ENCODE measurements at places on chromosomes 1 and 21.

DNA sequence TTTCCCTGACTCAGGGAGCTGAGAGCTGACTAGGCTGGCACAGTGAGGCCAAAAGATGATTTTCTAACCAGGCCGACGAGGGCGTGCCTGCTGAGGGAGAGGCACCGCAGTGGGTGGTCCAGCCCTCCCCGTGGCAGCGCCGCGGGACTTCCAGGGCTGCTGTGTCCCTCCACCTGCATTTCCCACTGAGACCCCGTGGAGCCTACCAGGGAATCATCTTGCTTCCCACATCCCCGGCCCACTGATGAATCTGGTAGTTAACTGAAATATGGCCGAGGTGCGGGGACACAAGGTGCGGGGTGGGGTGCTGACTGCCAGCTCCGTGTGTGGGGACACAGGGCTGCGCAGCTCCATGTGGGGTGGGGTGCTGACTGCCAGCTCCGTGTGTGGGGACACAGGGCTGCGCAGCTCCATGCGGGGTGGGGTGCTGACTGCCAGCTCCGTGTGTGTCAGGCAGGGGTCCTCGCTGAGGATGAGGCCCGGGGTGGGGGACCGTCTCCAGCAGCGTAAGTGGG, 10.4 kb downstream of the WRAP73 start:
- DNase-seq, result no peak

DNA sequence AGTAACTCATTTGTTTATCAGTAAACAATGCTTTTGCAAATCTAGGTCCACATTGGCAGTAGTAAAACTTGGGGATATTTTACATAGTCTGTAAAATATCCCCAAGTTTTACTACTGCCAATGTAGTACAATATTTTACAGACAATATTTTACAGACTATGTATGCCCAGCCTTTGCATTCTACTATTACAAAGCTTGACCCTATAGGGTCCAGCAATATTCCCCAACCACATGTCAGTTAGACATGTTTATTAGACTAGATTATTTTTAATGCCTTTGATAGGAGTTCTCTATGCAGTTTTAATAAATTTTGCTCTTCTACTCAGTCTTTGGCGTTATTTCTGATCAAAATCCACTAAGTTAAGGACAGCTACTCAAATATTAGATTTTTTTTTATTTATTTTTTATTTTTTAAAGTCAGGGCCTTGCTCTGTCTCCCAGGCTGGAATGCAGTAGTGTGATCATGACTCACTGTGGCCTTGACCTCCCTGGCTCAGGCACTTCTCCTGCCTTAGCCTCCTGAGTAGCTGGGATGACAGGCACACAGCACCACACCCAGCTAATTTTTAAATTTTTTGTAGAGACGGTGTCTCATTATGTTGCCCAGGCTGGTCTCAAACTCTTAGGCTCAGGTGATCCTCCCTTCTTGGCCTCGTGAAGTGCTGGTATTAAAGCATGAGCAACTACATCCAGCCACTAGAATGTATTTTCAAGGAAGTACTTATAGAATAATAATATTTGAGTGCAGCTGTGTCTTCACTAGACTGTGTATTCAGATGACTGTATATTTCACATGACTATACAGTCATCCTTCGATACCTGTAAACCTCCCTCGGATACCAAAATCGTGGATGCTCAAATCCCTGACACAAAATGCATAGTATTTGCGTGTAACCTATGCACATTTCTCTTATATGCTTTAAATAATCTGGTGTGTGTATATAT, 19.8 kb downstream of the MIER1 start:
- DNase-seq, result no peak

GRCh38 chr1:229272164-229273158, 1.6 kb downstream of the RAB4A start:
- DNase-seq, result no peak

DNA sequence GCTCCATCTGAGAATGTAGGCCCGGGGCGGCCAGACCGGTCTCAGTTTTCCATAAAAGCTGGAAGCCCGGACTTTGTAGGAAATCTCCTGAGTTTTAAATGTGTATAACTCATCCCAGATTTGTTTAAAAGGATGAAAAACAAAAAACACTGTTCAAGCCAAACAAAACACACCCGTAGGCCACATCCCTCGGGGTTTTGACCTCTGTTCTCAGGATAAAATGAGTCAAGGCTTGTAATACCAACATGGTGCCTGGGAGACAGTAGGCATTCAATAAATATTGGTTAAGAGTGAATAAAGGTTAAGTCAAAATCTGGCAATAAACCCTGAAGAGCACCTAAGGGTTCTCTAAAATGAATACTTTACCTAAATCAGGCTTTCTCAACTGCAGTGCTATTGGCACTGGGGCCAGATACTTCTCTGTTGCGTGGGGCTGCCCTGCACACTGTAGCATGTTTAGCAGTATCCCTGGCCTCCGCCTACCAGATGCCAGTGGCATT, 55.0 kb downstream of the KAZN start:
- no peak for DNase-seq

DNA sequence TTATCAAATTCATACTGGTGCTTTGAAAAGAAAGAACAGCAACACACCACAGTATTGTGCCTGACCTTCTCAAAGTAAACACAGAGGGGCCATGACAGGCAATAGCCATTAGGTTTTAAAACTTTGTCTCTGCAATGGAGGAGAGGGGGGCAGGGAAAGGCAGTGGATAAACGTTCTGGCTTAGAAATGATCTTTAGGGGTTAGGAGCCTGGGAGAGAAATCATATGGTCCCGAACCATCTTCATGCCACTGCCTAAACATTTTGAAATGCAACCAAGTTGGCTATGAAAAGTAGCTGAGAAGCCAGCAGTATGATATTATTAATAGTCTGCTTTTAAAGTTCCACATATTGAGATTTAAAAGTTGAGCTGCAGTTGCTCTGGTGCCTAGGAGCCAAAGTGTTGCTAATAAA, 39.8 kb downstream of the PLPP3 start:
- no peak for DNase-seq

DNA sequence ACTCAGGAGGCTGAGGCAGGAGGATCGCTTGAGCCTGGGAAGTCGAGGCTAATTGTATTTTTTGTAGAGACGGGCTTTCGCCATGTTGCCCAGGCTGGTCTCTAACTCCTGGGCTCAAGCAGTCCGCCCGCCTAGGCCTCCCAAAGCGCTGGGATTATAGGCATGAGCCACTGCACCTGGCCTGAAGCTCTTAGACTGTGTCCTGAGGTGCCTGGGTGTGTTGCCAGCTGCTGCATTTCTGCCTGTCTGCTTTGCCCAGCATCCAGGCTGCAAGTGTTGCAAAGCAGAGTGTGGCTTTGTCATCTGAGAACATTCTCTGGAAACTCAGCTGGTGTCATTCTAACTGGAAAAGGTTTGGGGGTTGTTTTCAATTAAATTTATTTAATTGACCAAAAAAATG, 105.0 kb downstream of the HUNK start:
- DNase-seq, result no peak

DNA sequence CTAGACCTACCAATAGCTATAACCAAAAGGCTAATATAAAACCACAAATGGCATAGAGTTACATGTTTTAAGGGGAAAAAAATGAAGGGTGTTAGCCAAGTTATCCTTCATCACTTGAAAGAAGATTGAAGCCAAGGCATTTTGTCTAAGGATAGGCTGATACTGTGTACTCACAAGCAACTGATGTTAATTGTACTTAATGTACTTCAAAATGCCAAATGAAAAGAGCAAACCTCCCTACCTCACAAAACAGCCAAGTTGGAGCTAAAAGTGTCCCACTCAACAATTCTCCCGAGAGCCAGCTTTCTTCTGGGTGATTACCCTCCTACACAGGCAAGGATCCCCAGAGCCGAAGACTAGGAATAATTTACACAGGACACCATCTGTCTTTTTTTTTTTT, 4.4 kb upstream of the IGSF3 start:
- no peak for DNase-seq

DNA sequence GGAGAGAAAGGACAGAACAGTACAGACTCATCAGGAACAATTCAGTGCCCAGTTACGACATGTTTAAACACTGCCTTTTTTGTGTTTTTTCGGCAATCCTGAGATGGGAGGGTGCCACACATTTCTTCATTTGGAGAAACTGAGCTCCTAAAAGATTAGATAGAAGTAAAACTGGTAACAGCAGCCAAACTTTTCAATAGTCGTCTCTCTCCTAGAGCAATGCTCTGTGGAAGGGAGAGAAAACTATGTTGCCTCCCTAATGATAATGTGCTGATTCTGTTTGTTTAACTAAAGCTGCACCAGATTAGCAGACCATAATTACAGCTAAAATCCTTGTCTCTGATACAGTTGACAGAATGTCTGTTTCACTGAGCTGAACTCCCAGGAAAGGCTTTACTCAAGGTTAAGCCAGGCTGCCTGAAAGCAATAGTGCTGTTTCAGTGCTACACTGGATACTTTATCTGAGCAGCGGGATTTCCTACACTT, 76.2 kb upstream of the CXADR start:
- DNase-seq, result no peak

DNA sequence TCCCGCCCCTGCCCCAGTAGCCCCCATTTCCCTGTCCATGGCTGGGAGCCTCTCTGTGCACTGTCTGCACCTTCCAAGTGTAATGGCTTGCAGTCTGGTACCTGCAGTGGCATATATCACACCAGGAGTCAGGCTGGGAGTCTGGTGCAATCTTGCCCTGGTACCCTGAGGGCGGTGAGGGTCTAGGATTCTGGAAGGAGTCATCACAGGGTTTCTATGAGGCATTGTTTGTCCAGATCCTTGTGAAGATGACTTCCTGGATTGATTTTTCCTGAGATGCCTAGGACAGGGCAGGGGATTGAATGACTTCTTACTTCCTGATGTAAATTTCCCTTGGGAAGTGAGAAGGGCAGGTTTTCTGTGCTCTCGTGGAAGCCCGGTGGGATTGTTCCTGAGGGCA, 5.9 kb upstream of the PKP1 start:
- no peak for DNase-seq

- DNase-seq, result no peak
These were observed 45.4 kb upstream of the LRP8 start for GRCh38 chr1:53373246-53373645.

DNA sequence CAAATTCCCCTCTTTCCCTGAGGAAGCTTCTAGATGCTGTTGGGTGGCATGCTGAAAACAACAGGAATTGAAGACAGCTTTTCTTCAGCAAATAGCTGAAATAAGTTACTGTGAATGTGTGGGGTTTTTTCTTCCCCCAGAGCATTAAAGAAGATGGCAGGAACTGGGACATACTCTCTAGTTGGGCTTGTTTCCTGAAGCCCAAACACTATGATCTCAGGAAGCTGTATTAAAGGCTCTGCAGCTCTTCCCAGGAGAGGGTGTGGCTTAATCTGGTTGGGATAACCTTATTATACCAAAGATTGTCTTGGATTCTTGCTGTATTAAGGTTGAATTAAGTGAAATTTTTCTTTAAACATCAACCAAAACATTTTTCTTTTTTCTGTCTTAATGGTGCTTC, 64.9 kb upstream of the LMO4 start:
- DNase-seq, result no peak

GRCh38 chr1:19122668-19123067, 87.4 kb downstream of the UBR4 start:
- DNase-seq, result no peak

DNA sequence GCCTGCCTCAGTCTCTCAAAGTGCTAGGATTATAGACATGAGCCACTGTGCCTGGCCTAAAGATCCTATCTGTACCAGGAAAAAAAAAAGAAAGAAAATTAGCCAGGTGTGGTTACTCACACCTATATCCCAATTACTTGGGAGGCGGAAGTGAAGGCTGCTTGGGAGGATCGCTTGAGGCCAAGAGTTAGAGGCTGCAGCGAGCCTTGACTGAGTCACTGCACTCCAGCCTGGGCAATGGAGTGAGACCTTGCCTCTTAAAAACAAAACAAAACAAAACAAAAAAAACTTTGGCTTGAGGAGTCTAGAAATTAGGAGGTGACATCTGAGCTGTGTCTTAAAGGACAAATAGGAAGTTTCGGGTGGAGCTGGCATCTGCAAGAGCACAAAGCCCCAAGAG, 38.7 kb upstream of the KIF26B start:
- no peak for DNase-seq

GRCh38 chr1:205256951-205257625, 29.3 kb downstream of the TMCC2 start:
- no peak for DNase-seq

GRCh38 chr1:3541936-3542335, 69.4 kb downstream of the MEGF6 start:
- no peak for DNase-seq

DNA sequence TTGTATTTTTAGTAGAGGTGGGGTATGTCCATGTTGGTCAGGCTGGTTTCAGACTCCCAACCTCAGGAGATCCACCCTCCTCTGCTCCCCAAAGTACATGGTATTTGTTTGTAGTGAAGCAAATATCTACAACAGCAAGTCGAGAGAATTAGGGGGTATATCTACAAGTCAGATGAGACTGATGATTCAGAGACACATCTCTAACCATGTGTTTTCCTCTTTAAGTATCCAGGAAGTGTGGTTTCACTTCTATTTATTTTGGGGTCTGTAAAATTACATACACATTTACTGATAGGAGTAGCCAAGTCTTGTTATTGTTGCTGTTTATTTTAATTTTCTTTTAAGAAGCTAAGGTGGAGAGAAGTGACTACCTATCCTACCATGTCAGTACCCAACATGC, 44.9 kb downstream of the SGIP1 start:
- no peak for DNase-seq

GRCh38 chr1:76474922-76475321, 392.4 kb upstream of the ST6GALNAC5 start:
- no peak for DNase-seq

GRCh38 chr1:244296003-244296402, 155.7 kb downstream of the ADSS2 start:
- no peak for DNase-seq

DNA sequence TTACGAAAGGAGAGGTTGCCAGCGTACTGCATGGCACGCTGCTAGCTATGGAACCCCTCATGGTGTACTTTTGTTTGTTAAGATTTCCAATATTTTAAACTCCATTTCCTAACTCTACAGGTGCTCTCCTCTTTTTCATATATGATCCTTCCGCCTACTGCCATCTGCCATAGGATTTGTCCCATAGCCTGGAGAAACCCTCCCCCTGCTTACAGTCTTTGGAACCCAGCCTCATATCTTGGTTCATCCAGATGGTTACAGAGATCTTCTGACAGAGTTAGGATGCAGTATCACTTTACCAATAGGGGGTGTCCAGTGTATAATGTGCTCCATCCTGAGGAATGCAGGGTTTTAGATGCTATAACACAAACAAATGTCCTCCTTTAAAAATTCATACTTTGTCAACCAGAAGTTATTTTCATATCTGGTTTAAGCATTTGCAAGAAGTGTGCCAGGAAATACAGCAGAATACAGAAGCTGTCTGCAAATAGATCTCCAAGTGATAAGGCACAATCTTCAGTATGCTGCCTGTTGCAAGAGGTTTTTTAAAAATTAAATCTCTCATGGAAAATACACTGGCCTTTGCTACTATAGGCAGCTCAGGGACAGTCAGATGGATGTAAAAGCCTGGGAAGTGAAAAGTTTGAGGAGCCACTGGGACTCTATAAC, 377.8 kb downstream of the KCNH1 start:
- no peak for DNase-seq

DNA sequence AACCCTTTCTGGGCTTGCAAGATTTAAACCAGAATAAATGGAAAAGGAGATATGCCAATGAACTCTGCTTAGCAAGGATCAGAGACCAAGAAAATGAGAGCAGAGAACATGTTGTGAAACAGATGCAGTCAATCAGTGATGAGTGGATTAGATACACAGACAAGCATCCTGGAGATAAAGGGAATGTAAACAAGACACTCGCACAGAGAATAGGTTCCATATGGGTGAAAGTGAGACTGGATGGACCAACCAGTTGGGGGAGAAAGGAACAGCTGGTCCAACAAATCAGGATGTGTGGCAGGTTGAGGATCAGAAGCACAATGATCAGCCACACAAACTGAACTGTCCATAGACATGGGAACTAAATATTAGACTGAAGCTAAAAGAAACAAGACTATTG, 338.2 kb downstream of the ASTN1 start:
- no peak for DNase-seq

All from stimulated activated CD8-positive, alpha-beta memory T cell treated with anti-CD3 and anti-CD28 coated beads, Interleukin-15, amount 100 ng/mL, for 24 hours (primary cell).